Kidney (tissue), 22 donors: ENCODE measurements at places on chromosomes 11 and 22. TPM values are rescaled to one million over a fixed set of nuclear protein-coding genes. Genes with fewer than 3 reads are reported as not detected.
A peak's percentile ranks its signal among the peaks of the same experiment; 100 is the strongest.

The IFITM2 gene
- polyA plus RNA-seq: 814 TPM

The OR10D3 gene
- polyA plus RNA-seq: not detected

The CYP2D6 gene
- 0.39 TPM for polyA plus RNA-seq

DNA sequence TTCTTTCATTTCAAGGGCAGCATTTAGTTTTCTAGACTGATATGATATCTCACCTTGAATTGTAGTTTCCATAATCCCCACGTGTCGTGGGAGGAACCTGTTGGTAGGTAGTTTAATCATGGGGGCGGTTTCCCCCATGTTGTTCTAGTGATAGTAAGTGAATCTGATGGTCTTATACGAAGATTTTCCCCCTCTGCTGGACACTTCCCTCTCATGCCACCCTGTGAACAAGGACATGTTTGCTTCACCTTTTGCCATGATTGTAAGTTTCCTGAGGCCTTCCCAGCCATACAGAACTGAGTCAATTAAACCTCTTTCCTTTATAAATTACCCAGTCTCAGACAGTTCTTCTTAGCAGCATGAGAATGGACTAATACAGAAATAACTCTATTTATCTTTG is 851.1 kb upstream of the FAT3 start:
- H3K36me3 ChIP-seq: no peaks in the 10 kb centered on the region
- no peaks in the 10 kb centered on the region for H3K4me1 ChIP-seq
- no peak for DNase-seq
- no peak overlapping the region for H3K4me3 ChIP-seq
- no peaks in the 10 kb centered on the region for H3K27me3 ChIP-seq

GRCh38 chr22:32781695-32782094 is 19.8 kb upstream of the TIMP3 start:
- H3K27ac ChIP-seq: no peak overlapping the region
- no peaks in the 10 kb centered on the region for H3K27me3 ChIP-seq
- no peaks in the 10 kb centered on the region for H3K4me1 ChIP-seq
- no peak for DNase-seq
- no peak overlapping the region for H3K4me3 ChIP-seq
- no peaks in the 10 kb centered on the region for H3K36me3 ChIP-seq

GRCh38 chr11:35029979-35030682 is 108.8 kb upstream of the CD44 start:
- no peaks in the 10 kb centered on the region for H3K4me1 ChIP-seq
- no peak overlapping the region for H3K4me3 ChIP-seq
- H3K36me3 ChIP-seq: no peaks in the 10 kb centered on the region
- no peak overlapping the region for H3K27ac ChIP-seq

DNA sequence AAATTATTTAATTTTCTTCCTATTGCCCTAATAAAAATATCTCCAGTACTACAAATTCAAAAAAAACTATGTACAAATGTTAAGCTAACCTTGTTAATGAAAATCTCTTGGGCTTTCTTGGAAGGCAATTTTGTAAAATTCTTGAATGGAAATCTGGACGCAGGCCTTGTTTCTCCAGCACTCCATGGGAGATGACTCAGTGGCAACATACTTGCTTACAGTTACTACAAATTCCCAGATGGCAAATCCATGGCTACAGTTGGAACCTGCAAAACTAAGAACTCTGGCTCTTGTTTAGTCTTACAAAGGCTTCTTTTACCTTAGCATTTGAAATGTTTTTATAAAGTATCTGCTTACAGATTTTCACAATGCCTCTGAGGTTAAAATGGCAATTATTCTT is 725.2 kb downstream of the DLG2 start:
- DNase-seq: no peak
- H3K27me3 ChIP-seq: no peaks in the 10 kb centered on the region
- no peaks in the 10 kb centered on the region for H3K36me3 ChIP-seq
- H3K4me3 ChIP-seq: no peak overlapping the region
- H3K4me1 ChIP-seq: no peaks in the 10 kb centered on the region
- H3K27ac ChIP-seq: no peak overlapping the region

DNA sequence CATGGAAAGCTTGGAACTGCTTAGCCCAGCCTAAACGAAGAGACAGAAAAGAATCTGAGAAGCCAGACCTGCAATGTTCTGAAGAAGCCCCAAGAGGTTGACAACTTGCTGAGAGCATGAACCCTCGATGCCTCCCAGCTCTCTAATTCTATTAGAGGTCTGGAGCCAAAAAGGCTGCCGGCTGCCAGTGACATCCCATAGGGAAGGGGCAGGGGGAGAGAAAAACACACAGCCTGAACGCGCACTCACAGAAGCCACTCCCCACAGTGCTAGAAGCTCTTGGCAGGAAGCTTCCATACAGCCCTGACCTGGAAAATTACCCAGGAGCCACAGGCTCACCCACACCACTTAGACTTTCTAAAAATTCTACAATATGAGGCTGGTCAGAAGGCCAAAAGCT is 18.3 kb downstream of the POLDIP3 start:
- H3K27ac ChIP-seq: no peak overlapping the region
- no peak overlapping the region for H3K4me3 ChIP-seq
- no peak for DNase-seq
- H3K4me1 ChIP-seq: no peaks in the 10 kb centered on the region

DNA sequence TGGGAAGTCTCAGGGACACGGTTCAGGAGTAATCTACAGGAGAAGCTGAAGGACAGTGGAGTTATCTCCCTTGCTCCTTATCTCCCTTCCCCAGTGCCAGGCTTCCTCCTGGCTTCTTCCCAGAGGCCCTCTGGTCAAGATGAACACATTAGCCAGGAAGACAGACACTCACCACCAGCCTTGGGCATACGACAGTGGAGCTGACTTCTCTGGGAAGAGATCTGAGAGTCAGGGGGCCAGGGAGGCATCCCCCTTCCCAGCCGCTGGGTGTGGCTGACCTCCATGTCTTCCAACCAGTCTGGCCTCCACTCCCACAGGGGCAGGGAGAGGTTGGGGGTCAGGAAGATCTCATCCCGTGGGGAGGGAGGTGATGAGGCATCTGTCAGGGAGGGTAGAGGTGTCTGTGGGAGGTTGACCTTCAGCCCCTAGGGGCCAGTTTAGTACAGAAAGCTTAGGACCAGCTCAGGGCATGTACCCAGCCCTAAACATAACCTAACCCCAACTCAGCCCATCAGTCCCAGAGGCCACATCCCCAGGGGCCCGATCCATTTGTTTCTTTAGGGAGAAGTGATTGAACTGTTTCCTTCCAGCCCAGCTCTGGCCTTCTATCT is 12.7 kb downstream of the ROBO4 start:
- no peak overlapping the region for H3K27ac ChIP-seq
- no peaks in the 10 kb centered on the region for H3K36me3 ChIP-seq
- no peak overlapping the region for H3K4me3 ChIP-seq

- H3K27me3 ChIP-seq: no peaks in the 10 kb centered on the region
- H3K27ac ChIP-seq: no peak overlapping the region
- no peaks in the 10 kb centered on the region for H3K36me3 ChIP-seq
- no peaks in the 10 kb centered on the region for H3K4me1 ChIP-seq
- DNase-seq: peak; percentile 88
These were observed 62.6 kb upstream of the RASD2 start for GRCh38 chr22:35477911-35478582.

DNA sequence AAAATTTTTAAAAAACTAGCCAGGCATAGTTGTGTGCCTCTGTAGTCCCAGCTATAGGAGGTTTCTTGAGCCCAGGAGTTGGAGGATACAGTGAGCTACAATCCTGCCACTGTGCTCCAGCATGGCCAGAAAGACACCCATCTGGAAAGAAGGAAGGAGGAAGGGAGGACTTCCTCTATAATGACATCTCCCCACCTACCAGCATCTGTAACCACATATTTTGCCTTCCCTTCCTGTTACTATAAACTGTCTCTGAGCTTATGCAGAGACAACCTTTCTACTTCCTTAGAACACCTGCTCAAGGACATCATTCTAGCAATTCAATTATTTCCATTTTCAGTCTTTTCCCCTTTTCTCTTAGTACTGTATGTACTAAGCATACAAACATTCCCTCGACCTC is 2.2 kb upstream of the NUP160 start:
- no peak overlapping the region for H3K27ac ChIP-seq
- H3K36me3 ChIP-seq: no peaks in the 10 kb centered on the region
- H3K27me3 ChIP-seq: no peaks in the 10 kb centered on the region
- no peak overlapping the region for H3K4me3 ChIP-seq

DNA sequence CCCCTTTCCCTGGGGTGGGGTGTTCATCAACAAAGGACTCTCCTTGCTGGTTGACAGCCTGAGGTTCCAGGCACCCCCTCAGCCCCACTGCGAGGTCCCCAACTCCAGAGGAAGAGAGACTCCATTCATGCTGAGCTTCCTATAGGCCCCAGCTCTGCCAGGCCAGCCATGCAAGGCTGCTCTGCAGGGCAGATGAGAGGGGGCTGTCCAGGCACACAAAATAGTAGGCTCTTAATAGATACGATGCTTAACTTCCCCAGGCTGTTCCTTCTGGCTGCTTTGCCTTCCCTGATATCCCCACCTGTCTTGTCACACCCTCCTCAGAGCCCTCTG is 45.0 kb upstream of the CRYBB3 start:
- no peak overlapping the region for H3K27ac ChIP-seq
- H3K4me1 ChIP-seq: peaks cover 2% of the 10 kb centered on the region
- DNase-seq: no peak
- no peaks in the 10 kb centered on the region for H3K27me3 ChIP-seq
- H3K36me3 ChIP-seq: no peaks in the 10 kb centered on the region

DNA sequence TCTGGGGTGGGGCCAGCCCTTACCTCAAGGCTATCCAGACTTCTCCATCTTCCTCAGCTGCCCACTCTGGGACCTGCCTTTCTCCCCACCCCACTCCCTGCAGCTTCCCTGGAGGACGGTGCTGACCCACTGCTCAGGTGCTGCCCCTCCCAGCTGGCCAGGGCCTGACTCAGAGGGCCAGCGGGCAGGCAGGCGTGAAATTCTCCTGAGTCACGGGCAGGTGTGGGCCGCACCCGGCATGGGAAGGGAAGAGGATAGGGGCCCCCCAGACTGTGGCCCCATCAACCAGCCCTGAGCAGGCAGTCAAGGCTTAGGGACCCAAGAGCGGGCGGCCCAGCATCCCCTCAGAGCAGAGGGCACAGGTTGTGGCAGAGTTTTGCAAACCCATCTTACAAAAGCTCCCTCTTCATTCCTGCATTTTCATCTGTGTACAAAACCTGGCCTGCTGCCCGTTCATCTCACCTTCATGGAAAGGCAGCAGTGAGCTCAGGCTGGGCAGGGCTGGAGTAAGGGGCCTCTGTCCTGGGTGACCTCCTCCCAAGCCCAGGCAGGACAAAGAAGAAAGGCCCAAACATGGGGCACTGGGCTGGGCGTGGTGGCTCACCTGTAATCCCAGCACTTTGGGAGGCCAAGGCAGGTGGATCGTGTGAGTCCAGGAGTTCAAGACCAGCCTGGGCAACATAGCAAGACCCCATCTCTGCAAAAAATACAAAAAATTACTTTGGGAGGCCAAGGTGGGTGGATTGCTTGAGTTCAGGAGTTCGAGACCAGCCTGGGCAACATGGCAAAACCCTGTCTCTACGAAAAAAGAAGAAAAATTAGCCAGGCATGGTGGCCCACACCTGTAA is 6.1 kb downstream of the RHOD start:
- H3K4me1 ChIP-seq: no peaks in the 10 kb centered on the region
- H3K4me3 ChIP-seq: no peak overlapping the region
- H3K27ac ChIP-seq: peak overlapping the region; percentile 71
- no peaks in the 10 kb centered on the region for H3K27me3 ChIP-seq
- H3K36me3 ChIP-seq: no peaks in the 10 kb centered on the region

DNA sequence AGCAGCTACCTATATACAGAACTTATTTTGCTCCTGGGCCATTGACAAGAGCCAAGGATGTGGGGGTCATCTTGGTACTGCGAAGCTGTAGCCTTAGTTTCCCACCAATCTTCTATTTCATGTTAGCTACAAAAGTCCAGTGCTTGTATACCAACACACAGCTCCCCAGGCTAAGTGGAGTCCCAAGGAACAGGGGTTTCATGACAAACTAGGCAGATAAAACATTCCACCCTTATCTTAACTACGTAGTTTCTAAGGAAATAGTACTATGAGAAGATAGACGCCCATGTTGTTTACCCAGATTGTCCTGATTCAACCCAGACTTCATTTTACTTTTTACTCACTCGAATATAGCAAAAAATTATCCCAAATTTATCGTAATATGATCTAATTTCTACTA is 218.5 kb downstream of the DYNC2H1 start:
- no peaks in the 10 kb centered on the region for H3K36me3 ChIP-seq
- H3K27me3 ChIP-seq: no peaks in the 10 kb centered on the region
- H3K4me3 ChIP-seq: no peak overlapping the region
- DNase-seq: no peak
- H3K27ac ChIP-seq: no peak overlapping the region
